ENCODE measurements at places on chromosomes 1 and 21. TPM values are rescaled to one million over a fixed set of nuclear protein-coding genes. Genes with fewer than 3 reads are reported as not detected.

Gene SPATA6
- 17.5 TPM for total RNA-seq

Gene NBPF20
- total RNA-seq = 3.2 TPM

- DNase-seq = no peak
Measured at GRCh38 chr1:163069142-163069541, at the start of gene RGS4. TSS of gene RGS4 (plus strand) at chr1:163069361. CDS start at chr1:163069485, 124 bp downstream.

DNA sequence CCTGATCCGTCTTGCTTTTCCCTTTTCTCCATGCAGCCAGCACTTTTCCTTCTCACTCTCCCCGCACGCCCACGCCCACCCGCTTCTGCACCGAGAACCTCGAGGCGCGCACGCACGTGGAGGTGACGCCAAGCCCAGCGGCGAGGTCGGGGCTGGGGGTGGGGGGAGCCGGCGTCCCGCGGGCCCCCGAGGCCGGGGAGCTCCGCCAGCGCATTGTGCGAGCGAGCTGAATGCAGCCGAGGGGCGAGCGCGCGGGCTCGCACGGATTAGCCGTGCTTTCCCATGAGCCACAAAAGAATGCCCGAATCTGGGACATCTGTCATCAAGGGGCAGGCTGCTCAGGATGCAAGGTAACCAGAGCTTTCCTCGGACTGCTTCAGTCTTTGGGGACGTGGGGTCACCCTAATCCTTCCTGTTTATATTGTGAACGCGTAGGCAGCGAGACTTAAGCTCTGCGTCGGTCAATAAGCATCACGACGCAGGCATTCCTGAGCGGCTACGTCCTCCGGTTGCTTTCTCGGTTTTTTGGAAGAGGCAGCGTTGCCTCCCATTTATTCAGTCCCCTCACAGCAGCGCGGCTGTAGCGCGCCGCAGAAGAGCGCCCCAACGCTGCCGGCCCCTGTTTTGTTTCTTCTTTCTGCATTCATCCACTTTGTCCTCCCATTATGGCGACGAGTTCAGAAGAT, 67.3 kb upstream of the AKT3 start:
- peak; percentile 74 for DNase-seq

Gene CHI3L1
- 16.5 TPM for total RNA-seq

- DNase-seq = no peak
Measured at GRCh38 chr21:14114251-14114650, 96.5 kb downstream of the LIPI start.

Gene EFNA1
- 8.2 TPM for total RNA-seq

Gene LRRC7
- 0.63 TPM for total RNA-seq

Gene TLCD4
- 0.63 TPM for total RNA-seq

GRCh38 chr1:180515364-180515763, 13.0 kb upstream of the ACBD6 start:
- no peak for DNase-seq

Gene TMPRSS2
- total RNA-seq = not detected

GRCh38 chr1:216209125-216209524, 214.1 kb downstream of the USH2A start:
- DNase-seq = no peak

- no peak for DNase-seq
Measured at GRCh38 chr1:12052008-12052573, 11.0 kb upstream of the TNFRSF8 start.

Gene ZZZ3
- total RNA-seq = 85.3 TPM

DNA sequence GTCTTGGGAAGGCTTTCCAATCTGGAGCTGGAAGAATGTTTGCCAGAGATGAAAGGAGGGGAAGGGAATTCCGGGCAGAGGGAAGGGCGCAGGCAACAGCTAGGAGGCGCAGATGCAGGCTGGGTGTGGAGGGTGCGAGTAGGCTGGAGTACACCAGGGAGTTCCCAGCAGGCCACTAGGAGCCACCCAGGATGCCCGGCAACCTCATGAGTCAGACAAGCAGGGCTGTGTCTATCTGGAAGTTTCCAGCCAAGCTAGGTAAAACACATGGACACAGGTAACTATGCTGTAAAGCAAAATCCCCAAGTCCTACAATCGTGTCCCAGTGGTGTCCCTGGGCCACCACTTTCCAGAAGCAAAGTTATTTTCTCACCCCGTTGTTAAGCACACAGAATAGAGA, 990 bp upstream of the NBL1 start:
- no peak for DNase-seq

DNA sequence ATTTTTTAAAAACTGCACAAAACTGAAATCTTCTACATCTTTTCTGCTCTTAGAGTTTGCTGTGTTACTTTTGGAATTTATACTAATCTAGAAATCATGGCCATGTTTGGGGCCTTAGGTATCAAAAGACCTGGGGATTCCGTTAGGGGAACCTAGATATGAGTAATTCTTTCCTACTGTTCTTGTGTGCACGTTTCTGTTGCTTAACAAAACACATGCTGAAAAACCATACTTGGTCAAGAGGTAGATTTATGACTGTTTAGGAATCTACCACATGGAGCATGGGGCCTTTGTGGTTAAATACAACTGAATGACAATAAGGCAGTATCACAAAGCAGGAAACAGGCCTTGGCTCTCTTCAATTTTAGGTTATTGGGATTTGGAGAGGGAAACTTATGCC, 291.9 kb upstream of the USP25 start:
- DNase-seq = no peak

- no peak for DNase-seq
Measured at GRCh38 chr21:15978215-15978738, 248.5 kb downstream of the USP25 start.

- no peak for DNase-seq
Measured at GRCh38 chr1:236619398-236619797, 15.1 kb upstream of the HEATR1 start.

DNA sequence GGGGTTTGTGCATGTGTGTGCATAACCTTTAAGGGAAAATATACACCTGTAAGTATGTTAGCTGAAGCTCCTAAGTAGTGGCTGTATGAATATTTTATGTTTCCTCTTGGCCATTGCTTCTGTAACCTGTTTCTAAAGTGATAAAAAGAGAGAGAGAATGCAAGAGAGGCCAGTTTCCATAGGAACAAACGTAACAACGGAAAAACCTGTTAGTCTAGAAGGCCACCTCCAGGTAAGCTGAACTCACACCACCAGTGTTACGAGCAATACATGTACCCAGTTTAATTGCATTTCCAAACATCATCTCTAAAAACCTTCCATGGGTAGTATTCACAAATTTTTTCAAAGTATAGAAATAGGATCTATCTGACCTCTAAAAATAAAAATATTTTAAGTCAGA, 63.1 kb downstream of the PLPPR4 start:
- no peak for DNase-seq

- no peak for DNase-seq
Measured at GRCh38 chr1:14968251-14968851, 185.2 kb upstream of the TMEM51 start.

DNA sequence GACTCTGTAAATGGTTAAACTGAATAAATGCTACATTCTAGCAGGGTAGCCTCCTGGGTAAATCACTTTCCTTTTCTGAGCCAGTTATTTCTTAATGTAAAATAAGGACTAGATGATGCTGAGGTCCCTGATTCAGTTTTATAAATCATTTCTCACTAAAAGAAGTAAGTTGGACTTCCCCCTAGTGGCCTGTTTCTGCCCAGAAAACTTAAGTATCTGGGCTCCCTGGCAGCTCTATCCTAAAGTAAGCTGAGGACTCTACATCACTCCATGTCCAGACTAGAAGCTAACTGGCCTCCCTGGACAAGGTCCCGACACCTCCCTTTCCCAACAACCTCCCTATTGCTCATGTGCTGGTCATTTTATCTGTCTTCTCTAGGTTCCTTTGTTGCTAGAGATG, 3.0 kb downstream of the GPN2 start:
- DNase-seq = no peak

Gene RNU1-1
- total RNA-seq = 8,035 TPM

DNA sequence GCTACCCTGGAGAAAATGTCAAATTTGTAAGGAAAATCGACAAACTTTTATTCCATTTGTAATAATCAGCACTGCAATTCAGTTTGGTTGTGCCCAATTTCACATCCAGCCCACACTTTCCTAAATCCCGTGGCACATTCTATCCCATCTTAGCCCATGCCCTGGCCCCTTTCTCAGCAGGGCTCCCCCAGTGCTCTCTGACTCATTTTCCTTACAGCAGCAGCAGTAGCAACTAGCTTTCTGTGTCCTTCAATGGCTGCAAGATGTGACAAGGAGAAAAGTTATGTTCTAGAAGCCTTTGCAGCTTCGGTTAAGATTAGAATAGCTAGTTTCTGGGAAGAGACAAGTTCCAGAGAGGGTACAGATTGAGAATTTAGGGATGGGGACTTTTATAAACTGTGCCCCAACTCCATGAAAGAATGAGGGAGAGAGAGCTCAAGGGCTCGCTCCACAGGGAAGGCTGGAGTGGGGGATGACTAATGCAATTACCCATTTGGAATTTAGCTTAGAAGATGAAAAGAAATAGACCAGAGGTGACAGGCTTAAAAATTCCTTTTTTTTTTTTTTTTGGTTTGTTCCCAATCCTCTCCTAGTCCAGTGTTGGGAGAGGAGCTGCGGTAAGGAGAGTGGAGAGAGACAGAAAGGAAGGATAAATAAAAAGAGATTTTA, 47.0 kb upstream of the POU2F1 start:
- DNase-seq = no peak

GRCh38 chr21:35625576-35625975, 434.8 kb downstream of the SETD4 start:
- no peak for DNase-seq

- no peak for DNase-seq
Measured at GRCh38 chr1:93783876-93784275, 95.1 kb downstream of the DNTTIP2 start.

Gene EPHA2
- total RNA-seq = 10.6 TPM

- no peak for DNase-seq
Measured at GRCh38 chr1:229310833-229311232, 32.0 kb downstream of the CCSAP start.

DNA sequence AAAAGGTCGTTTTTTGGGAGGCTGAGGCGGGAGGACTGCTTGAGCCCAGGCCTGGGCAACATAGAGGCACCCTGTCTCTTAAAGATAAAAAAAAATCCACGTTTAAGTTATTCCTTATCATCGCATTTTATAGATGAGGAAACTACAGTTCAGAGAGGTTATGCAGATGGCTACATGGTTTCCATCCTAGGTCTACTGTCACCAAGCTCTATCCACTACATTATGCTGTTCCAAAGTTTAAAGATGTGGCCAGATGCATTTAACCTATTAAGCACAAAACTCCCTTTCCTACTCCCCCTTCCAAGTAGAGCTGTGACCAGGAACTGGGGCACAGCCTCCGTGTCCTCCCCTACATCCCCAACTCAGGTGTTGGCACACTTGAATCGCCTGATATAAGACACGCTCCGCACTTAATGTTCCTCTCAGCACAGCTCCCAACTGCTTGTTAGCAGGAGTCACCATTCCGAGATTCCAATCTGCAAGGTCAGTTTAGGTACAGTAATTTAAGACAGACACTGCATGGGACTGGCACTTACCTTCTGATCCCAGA, 1.3 kb downstream of the TAF5L start:
- DNase-seq = no peak

DNA sequence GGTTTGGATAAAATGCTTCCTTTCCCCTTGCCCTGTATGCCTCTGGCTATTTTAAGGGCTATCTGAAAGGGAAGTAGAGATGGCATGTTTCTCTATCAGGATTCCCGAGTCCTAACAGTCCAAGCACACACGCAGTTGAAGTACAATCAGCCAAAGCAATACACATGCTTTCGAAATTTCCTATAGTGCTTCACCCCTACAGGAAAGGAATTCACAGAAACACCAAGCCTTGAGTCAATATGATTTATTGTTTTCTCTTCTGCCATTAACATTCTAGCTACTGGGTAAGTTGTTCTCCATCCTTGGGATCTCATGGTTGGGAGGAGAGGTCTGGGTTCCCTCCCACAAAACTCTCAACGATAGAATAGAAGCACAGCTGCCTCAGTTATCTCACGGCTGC, 8.7 kb downstream of the ITLN1 start:
- DNase-seq = no peak

Gene CD1E
- 0.85 TPM for total RNA-seq

GRCh38 chr1:113191579-113192076, 118.6 kb downstream of the LRIG2 start:
- DNase-seq = no peak

Gene NPPA
- not detected for total RNA-seq

- DNase-seq = no peak
Measured at GRCh38 chr21:29305068-29305467, 6.3 kb downstream of the BACH1 start.

DNA sequence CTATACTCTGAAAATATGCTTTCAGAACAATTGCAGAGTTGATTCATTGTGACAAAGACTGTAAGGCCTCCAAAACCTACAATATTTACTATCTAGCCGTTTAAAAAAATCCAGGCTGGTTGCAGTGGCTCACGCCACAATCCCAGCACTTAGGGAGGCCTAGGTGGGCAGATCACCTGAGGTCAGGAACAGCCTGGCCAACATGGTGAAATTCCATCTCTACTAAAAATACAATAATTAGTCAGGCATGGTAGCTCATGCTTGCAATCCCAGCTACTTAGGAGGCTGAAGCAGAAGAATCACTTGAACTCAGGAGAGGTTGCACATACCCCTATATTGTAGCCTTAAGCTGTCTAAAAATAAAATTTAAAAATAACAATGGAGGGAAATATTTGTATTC, 5.3 kb upstream of the TFF2 start:
- DNase-seq = no peak

Gene RGS7
- 1.1 TPM for total RNA-seq

Gene LCE1F
- not detected for total RNA-seq

Gene PRKCZ
- 24.9 TPM for total RNA-seq

Gene RXFP4
- not detected for total RNA-seq

DNA sequence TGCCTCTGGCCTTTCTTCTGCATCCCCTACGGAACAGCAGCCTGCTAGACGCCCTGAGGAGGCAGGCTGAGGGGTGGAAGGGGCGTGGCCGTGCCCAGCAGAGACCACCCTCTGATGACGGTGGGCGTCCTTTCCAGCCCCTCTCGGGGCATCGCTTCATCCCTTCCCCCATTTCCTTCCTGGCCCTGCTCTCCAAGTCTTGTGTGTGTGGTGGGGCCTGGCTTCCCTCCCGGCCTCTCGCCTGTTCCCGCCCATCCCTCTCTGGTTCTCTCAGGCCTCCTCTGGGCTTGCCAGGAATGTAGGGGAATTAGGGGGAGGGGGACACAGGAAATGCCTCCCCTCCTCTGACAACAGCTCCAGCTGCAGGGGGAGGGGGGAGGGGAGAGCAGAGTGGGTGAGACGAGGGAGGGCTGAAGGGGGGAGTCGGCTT, 51.1 kb downstream of the SKI start:
- peak; percentile 82 for DNase-seq

Gene TMCO2
- total RNA-seq = not detected

All from spleen (tissue), 13 donors.